Daoy (cell line): ENCODE measurements at places on chromosomes 3 and 15. TPM values are rescaled to one million over a fixed set of nuclear protein-coding genes. Genes with fewer than 3 reads are reported as not detected.
A peak's percentile ranks its signal among the peaks of the same experiment; 100 is the strongest.

DNA sequence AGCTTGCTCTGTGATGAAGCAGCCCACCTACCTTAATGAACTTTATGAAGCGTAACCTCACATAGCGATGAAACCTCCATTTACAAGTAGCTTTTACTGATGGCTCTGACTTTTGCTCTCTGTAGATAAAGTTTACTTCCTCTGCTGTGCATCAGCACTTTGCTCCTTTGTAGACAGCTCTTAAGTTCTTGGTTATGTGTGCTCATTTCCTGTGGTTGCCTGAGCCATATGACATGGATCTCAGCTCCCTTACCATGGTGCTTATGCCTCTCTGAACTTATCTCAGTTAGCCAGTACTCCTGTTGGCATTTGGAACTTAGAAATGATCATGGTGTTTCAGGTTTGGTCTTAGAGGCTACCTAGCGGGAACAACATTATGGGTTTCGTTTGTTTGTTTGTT, 7.8 kb downstream of the MFSD1 start:
- DNase-seq: peak; percentile 35

DNA sequence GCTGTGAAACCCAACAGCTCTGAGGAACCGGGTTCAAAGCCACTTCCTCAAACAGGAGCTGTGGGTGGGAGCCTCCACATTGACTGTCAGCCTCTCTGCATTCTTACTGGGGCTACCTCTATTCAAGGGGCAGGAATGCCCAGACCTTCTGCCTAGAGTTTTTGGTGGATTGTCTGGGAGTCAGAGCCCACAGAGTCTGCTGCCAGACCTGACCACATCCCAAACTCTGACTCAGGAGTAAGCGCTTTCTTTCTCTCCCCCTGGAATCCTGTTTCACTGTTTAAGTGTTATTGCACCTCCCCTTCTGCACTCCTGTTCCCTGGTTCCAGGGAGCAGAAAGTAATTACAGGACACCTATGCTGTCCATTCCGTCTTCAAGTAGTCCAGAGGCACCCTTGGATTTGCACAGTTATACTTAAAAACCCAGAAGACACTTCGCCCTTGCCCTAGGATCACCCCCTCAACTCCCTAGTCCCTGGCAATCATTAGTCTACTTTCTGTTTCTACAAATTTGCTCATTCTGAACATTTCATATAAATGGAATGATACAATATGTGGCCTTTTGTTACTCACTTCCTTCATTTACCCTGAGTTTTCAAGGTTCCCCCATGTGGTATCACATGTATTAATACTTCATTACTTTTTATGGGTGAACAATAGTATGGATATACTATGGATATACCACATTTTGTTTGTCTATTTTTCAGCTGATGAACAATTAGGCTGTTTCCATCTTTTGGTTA, 37.9 kb upstream of the TJP1 start:
- DNase-seq: peak; percentile 85

The GPR62 gene
- total RNA-seq: not detected in 2 replicates

GRCh38 chr15:35545316-35545823, 595 bp downstream of the DPH6 start:
- peak; percentile 68 for DNase-seq

GRCh38 chr3:66659056-66659455, 158.2 kb upstream of the LRIG1 start:
- DNase-seq: no peak

DNA sequence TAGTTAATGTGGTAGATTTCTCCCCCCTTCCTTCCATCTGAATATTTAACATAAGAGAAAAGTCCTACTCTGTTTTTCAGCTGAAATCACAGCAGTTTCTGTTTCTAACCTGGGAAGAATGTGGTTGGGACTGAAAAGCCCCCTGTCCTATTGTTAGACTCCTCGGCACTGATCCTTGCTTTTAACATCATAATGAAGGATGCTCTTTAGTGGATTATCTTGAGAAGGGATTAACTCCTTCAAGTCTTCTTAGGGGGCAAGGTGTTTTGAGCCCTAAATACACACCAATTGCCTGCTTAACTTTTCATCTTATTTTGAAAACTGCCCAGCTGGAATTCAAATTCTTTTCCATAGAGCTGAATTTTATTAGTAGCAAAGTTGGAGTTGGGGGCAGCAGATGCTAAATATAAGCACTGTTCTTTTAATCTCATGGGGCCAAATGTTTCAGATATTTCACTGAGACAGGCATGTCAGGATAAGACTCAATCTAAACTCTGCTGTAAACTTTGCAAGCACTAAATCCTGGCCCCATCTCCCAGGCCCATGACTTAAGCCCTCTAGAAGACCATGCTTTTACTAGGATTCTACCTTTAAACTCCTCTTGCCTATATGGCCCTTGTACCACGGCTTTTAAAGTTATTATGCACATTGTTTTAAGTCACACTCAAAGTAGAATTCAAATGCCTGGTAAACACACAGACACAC, 243.2 kb upstream of the NR2F2 start:
- DNase-seq: no peak

GRCh38 chr15:63250312-63250965, 27.0 kb upstream of the APH1B start:
- DNase-seq: peak; percentile 73

The AGBL1 gene
- total RNA-seq: not detected in 2 replicates

DNA sequence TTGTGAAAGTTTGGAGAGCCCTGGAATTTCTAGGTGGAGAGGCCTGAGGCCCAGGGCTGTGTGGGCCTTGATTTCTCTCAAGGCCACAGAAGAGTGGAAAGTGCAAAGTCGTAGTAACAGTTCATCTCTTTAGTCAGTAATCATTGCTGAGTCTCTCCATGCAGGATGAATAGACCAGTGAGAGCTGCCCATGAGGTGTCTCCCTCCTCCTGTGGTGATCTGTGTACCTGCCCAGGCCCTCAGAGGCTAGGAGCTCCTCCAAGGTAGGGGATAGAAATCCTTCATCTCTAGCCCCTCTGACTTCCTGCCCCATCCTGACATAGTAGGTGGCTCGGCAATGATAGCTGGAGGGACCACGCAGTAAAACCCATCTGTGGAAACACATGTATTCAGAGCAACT, 6.8 kb upstream of the IDH3A start:
- DNase-seq: no peak

The ONECUT1 gene
- total RNA-seq: 0.18 TPM in 1 of 2 replicates, not detected in the other

The TM6SF1 gene
- total RNA-seq: 1.1 and 3.6 TPM in 2 replicates

DNA sequence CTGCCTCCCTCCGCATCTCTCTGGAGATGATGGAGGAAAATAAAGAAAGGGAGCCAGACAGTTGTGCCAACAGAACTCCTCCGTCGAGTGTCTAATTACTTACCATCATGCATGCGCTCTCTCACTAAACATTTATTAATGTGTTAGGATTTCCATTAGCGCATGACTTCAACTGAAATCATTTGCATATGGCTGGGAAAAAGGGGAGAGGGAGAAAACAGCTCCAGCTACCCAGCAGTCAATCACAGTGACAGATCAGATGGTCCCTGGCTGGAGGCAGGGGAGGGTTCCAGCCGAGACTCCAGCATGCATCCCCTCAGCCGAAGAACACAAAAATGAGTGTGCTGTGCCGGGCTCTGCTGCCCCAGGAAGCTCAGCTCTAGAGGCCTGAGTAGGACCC, 6.8 kb upstream of the RHO start:
- DNase-seq: no peak

DNA sequence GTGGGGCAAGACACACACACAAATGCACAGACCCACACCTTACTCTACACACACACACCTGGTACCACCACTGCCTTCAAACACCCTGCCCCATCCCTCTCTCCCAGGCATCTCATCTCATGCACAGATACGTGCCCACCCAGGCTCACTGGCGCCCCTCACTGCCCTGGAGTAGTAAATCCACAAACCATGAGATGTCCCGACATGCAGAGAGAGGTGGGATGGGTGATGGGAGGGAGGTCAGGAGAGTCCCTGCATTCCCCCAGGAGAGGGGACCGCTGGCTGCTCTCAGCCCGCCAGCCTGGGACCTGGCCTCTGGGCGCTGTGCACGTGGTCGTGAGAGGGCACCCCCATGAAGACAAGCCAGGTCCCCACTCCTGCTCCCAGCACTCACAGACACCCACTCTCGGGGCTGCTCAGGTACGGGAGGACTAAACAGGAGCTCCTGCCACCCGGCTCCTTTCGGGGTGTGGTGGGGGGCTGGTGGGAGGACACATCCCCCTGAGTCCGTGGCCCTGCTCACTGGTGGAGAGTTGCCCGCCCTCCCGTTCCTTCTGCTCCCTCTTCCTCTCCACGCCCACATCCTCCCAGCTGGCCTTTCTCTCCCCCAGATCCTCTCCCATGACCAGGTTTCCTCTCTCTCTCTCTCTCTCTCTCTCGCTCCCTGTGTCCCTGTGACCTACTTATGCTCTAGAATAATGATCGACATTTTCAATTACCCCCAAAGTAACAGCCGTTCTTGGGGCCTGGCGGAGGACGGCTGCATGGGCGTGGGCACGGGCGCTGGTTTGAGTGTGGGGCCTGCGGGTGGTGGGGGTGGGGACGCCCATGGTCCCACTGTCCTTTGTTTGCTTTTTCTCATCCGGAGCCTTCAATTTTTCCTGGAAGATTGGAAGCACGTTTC, 18.9 kb upstream of the CSPG4 start:
- DNase-seq: peak; percentile 32

GRCh38 chr3:143672396-143673165, 175.7 kb downstream of the SLC9A9 start:
- DNase-seq: no peak

The DPPA2 gene
- total RNA-seq: 0.34 and 0.68 TPM in 2 replicates

The CAV3 gene
- total RNA-seq: not detected in 2 replicates

The CCR3 gene
- total RNA-seq: not detected in 2 replicates

The LIPC gene
- total RNA-seq: 0.74 and 1.5 TPM in 2 replicates

The KIF23 gene
- 107 and 148 TPM in 2 replicates for total RNA-seq

The OR5H1 gene
- not detected in 2 replicates for total RNA-seq

The BTLA gene
- not detected in 2 replicates for total RNA-seq

The PLA1A gene
- total RNA-seq: not detected in 2 replicates

DNA sequence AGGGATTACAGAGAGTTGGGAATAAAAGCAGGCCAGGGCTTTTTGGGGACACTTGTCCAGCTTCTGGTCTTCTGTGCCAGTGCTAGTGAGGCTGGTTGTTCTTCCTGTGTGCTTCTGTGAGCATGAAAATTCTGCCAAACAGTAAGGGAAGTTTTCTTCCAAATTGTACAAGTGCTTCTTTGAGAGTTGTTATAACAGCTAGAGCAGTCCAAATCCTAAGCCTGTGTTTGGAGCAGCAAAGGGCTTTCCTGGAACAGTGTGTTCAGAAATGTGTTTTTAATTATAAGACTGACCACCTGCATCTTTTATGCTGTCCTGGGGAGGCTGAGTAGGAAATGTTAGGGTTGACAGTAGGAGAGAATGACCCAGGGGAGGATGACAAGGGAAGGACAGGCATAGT, 223.0 kb upstream of the P2RY1 start:
- no peak for DNase-seq

GRCh38 chr15:60118626-60119025, 114.5 kb downstream of the FOXB1 start:
- DNase-seq: no peak

GRCh38 chr3:5428607-5429516, 241.4 kb downstream of the EDEM1 start:
- no peak for DNase-seq

DNA sequence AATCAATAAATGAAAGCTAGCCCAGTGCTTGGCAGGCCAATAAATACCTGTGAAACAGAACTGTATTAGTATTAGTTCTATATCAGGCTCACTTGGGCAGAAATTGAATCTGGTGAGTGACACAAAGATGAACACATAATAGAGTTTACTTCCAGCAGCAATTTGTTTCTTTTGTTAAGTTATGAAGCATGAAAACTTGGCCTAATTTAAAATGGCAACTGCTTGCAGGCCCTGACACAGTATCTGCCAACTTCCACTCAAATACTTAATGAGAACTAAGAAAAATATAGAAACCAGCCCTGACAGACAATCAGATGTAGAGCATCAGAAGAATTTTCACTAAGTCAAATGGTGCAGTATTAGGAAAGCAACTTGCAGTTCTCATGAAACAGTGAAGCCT, 37.6 kb upstream of the LRIG1 start:
- no peak for DNase-seq

GRCh38 chr15:68609629-68610028, 30.8 kb downstream of the CORO2B start:
- no peak for DNase-seq

The STRA6 gene
- total RNA-seq: 28.3 and 30.8 TPM in 2 replicates

The ASB14 gene
- total RNA-seq: not detected in 2 replicates

DNA sequence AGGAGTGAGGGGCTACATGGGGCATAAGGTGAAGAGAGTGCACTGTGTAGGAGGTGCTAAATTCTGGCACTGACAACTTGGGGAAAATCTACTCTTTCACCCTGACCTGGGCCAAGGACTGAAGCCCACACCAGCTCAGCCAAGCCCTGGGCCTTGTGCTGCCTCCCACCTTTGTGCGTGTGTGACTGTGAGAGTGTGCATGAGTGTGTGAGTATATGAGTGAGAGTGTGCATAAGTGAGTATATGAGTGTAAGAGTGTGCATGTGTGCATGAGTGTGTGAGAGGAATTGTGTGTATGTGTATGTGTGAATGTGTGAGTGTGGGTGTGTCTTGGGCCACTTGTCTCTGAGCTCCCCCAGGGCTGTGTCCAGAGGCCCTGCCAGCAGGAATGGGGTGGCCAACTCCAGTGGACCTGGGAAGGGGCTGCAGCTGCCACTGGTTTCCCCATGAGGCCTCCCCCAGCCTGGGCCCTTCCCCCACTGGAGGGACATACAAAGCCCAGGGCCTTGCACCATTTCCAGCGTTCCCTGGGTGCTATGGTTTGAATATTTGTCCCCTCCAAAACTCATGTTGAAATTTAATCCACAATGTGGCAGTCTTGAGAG, 15.2 kb downstream of the C3orf22 start:
- no peak for DNase-seq

- no peak for DNase-seq
Measured at GRCh38 chr3:195467641-195468390, 25.0 kb upstream of the ACAP2 start.

DNA sequence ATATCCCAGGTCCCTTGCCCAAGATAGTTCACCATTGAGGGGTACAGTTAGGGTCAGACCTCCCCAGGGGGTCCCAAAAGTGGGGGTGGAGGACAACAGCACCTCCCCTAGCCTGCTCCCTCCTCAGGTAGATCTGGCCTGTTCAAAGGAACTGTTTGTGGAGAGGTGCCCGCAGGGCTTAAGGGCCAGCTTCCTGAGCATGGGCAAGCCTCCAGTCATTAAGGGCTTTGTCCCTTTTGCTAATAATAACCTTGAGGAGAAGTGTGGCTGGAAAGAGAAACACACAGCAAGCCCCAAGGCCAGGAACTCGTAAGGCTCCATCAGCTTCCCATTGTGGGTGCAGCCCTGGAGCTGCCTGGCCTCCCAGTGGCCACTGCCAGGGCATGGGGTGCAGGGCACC, 47.4 kb downstream of the ISG20 start:
- no peak for DNase-seq
